ENCODE measurements at places on chromosomes 6 and 20.

- peak; percentile 14 for DNase-seq
These were observed 11.5 kb upstream of the MEP1A start for GRCh38 chr6:46781478-46782378.

DNA sequence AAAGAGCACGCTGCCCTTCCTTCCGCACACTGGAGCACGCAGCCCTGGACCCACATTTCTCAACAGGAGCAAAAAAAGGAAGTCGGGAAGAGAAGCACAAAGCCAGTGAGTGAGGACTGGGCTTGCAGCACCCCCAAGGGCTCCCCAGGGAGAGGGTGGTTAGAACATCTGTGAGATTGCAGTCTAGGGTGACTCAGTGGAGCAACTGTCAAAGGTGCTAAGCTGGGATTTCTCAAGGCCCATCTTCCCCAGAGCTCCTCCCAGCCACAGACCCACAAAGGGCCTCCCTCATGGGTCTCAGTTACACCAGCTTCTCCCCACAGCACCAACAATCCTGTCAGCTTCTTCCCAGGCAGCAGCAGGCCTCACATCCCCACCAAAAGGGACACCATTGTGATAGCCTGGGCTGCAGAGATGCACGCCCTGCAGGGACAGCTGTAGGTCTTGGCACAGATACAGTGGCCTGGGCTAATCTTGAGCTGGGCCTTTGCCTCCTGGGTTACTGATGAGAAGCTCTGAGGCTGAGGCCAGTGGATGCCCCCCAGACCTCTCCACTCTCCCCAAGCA is 39.6 kb upstream of the CD93 start:
- no peak for DNase-seq

DNA sequence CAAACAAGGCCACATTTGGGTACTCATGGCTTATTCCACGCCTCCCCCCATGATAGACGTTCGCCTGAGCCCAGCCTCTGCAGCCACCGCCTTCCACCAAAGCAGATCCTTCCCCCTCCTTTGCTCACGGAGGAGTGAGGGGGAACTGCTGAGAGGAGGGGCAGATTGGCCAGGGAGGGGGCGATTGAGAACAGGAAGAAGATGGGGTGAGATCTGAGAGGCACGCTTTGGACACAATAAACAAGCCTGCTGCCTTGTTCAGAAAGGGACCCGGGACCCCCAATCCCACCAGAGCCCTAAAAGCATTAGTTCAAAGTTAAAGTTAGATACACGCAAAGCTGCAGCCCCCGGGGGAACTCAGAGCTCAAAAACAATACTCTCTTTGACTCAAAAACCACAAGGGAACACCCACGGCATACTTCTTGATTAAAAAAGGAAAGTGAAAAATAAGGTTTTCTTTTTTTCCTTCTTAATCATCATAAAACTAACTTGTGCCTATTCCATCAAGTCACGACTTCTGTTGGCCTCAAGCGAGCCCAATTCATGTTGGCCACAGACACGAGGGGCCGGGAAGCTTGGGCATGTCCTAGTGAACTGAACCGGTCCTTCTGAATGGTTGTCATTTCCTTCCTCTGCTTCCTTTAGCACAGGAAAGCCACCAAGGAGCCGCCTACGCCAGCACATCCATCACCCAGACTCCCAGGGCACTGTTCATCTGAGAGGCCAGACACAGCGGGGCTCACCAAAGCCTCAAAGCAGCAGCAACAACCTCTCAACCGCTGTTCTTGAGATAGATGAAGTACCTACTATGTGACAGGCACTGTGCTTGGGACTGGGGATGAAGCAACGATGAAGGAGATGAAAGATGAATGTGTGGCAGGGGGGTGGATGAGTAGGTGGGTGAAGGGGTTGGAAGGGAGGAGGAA is 44.7 kb downstream of the NFATC2 start:
- DNase-seq: peak; percentile 41

GRCh38 chr6:36463676-36464075 is 20.9 kb downstream of the KCTD20 start:
- no peak for DNase-seq

DNA sequence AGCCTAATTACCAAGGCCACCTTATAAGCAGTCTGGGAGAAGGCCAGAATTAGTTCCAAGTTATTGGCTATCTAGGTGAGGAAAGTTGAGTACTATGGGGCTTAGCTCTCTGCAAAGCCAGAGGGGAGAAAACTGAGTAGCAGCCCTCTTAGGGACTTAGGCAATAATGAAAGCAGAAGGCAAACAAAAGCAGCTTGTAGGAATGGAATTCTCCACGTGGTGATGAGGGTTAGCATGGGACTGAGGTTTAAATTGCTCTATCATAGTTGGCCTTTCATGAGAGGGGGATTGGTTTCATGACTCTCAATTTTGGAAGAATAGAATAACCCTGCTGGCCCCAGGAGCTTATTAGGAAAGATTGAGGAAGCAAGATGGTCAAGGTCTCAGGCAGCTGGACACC is 7.0 kb upstream of the UBE2J1 start:
- DNase-seq: no peak

DNA sequence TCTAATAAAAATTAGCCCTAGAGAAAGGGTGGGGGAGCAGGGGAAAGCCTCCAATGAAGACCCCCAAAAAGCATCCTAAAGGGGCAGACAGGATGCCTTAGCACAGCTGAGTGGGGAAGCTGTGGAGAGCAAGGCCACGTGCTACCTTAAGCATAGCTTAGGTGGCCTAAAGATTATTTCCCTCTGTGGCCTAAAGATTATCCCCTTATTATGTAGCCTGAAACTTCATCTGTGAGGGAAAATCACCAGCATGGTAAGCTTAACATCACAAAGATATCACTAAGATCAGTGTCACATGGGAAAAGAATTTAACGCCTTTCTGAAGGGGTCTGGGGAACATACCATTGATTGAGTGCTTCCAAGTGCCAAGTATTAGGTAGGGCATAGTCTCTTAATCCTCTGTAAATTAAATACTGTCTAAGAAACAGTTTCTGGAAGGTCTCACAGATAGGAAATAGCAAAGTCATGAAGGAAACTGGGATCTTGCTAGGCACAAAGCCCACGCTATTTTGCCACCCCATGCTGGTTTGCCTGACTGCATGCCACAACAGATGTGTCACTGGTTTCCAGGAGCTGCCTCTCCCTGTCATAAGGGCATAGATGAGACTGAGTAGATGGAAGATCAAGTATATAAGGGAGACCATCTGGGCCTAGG is 170.0 kb downstream of the HACE1 start:
- no peak for DNase-seq

GRCh38 chr6:170152124-170152926 is 138.6 kb downstream of the DLL1 start:
- no peak for DNase-seq
